ENCODE measurements at places on chromosomes 4 and X.
A peak's percentile ranks its signal among the peaks of the same experiment; 100 is the strongest.

GRCh38 chr4:78244705-78245485 is 187.8 kb downstream of the FRAS1 start:
- DNase-seq: no peak
- H3K27me3 ChIP-seq: no peaks in the 10 kb centered on the region
- no peak overlapping the region for H3K4me3 ChIP-seq
- H3K27ac ChIP-seq: no peak overlapping the region

DNA sequence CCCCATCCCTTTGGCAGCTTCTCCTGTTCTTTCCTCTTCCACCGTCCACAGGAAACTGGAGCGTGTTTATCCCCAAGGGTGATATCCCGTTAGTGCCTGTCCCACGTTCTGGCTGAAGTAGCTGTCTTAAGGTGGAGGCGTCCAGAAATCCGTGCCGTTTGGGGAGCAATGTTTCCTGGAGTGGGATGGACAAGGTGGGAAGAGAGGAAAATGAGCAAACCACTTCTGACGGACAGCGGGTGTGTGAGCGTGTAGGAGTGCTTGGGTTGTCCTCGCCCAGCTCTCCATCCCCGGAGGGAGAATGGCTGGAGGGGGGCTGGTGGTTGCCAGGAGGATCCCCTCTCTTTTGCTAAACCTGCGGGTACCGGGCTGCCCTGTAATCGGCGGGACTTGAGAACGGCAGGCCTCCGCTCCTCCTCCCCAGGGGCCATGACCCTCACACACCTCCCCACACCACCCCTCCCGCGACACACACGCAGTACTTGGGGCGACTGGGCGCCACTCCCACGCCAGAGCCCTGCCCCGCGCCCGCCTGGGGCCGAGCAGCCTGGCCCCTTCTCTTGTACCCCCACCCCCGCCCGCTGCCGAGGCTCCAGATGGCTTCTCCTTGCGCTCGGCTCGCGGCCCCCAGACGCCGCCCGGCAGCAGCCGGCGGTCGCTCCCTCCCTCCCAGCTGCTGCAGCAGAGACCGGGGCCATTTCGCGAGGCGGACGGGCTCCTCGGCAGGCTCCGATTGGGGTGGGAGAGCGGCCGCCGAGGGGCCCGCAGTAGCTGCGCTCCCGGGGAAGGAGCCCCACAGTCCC is 13.9 kb upstream of the PRDM8 start:
- peaks cover 27% of the 10 kb centered on the region for H3K4me1 ChIP-seq
- H3K4me3 ChIP-seq: peak overlapping the region; percentile 91
- H3K27me3 ChIP-seq: no peaks in the 10 kb centered on the region
- peak; percentile 74 for DNase-seq
- peaks cover 2% of the 10 kb centered on the region for H3K36me3 ChIP-seq
- peak overlapping the region; percentile 89 for H3K27ac ChIP-seq

GRCh38 chrX:136828830-136829229 is 48.1 kb upstream of the ARHGEF6 start:
- no peaks in the 10 kb centered on the region for H3K27me3 ChIP-seq
- no peaks in the 10 kb centered on the region for H3K4me1 ChIP-seq
- DNase-seq: no peak

DNA sequence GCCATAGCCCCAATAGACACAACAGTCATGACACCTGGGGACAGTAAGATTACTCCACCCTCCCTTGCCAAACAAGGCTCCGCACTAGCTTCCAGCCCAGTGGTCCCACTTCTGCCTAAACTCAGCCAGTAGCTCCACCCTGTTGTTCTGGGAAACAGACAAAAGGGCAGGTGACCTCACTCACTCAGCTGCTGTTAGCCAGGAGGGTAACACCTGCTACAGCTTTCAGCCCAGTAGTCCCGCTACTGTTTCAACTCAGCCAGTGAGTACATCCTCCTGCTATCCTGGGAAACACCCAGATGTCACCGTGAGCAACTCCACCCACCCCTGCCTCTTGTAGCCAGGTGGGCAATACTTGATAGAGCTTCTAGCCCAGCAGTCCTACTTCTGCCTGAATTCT is 162.7 kb upstream of the CPXCR1 start:
- no peaks in the 10 kb centered on the region for H3K27me3 ChIP-seq
- no peak overlapping the region for H3K27ac ChIP-seq
- H3K4me1 ChIP-seq: no peaks in the 10 kb centered on the region
- no peak for DNase-seq

DNA sequence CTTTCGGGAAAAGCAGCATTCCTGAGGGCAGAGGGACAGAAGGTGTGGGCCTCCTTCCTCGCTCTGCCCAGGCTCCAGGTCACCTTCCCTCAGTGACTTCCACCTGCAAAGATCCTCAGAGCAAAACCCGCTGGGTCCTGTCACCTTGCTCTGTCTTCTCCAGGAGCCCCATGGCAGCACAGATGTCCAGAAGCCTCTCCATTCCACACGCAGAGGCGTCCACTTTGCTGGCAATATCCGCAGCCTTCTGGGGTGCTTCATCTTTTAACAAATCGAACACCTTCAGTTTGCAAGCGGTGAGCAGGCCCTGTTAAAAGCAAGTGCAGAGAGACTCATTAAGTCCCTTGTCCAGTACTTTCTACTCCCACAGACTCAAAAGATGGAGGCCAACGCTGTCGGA is 27.3 kb downstream of the ASMTL start:
- no peaks in the 10 kb centered on the region for H3K4me1 ChIP-seq
- H3K4me3 ChIP-seq: no peak overlapping the region
- DNase-seq: no peak
- no peaks in the 10 kb centered on the region for H3K27me3 ChIP-seq
- no peak overlapping the region for H3K27ac ChIP-seq

DNA sequence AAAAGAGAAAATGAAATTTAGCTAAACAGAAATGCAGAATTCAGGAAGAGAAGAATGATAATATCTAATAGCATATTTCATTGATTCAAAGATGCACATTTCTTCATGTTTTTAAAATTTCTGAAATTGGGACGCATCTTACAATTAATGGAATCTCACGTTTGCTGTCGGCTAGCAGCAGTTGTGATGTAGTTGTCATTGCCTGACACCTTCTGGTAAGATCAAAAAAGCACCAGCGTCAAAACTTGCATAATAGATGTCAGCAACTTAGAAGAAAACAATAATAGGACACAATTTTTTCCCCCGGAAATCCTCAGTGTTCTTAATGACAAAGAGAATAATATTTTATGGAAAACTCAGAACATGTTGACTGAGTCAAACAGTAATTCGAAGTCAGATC is 29.8 kb upstream of the SLC7A3 start:
- no peaks in the 10 kb centered on the region for H3K36me3 ChIP-seq
- no peaks in the 10 kb centered on the region for H3K27me3 ChIP-seq
- no peak overlapping the region for H3K4me3 ChIP-seq
- no peak overlapping the region for H3K27ac ChIP-seq
- H3K4me1 ChIP-seq: no peaks in the 10 kb centered on the region
- DNase-seq: peak; percentile 13

GRCh38 chrX:21376636-21377035 is 2.4 kb downstream of the CNKSR2 start:
- H3K36me3 ChIP-seq: no peaks in the 10 kb centered on the region
- DNase-seq: no peak
- H3K4me1 ChIP-seq: peaks cover 5% of the 10 kb centered on the region
